Endodermal cell (in vitro differentiated cells): ENCODE measurements at places on chromosomes 3 and 15.

GRCh38 chr15:74307827-74308811 is 59.3 kb downstream of the CYP11A1 start:
- DNase-seq = peak; percentile 86

DNA sequence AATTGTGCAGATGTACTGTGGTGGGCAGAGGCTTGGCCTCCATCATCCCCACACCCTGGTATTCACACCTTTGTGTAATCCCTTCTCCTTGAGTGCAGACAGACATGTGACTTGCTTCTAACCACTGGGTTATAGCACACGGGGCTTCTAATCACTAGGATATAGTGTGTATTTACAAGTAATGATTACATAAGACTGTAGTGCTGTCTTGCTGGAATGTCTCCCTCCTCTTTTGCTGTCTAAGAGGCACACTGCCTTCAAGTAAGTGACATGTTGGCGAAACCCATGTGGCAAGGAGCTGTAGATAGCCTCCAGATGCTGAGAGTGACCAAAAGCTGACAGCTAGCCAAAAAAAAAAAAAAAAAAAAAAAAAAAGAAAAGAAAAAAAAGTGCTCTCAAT is 542.7 kb upstream of the MDFIC2 start:
- no peak for DNase-seq

GRCh38 chr15:92633001-92633400 is 22.6 kb downstream of the FAM174B start:
- no peak for DNase-seq

DNA sequence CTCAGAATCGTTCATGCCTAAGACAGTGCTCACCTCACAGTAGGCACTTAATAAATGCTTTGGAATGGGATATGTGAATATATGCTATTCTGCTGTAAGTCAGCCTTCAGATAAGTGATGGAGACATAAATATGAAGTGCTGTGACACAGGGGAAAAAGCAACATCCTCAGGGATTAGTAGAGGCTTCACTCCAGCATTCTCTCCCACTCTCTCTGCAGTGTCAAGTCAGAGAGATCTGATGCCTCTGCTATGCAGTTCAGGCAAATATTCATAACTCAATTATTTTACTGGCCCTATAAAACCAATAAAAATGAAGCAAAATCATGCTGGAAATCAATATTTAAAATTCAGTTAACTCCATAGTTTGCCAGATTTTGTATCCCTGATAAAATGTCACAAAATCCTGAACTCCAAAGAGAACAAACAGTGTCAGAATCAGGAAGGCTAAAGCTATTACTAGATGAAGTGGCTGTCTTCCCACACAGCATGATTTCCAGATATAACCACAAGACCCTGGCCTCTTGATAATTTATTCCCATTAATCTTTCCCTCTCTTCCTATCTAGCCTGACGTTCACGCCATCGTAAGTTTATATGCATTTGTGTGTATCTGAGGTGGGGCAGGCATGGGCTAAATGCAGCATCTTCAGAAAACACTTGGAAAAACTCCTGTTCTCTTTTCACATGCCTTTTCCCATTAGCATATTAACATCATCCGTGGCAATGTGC is 278.9 kb upstream of the ATP11B start:
- no peak for DNase-seq

GRCh38 chr3:112587336-112587735 is 25.5 kb downstream of the SLC35A5 start:
- no peak for DNase-seq

DNA sequence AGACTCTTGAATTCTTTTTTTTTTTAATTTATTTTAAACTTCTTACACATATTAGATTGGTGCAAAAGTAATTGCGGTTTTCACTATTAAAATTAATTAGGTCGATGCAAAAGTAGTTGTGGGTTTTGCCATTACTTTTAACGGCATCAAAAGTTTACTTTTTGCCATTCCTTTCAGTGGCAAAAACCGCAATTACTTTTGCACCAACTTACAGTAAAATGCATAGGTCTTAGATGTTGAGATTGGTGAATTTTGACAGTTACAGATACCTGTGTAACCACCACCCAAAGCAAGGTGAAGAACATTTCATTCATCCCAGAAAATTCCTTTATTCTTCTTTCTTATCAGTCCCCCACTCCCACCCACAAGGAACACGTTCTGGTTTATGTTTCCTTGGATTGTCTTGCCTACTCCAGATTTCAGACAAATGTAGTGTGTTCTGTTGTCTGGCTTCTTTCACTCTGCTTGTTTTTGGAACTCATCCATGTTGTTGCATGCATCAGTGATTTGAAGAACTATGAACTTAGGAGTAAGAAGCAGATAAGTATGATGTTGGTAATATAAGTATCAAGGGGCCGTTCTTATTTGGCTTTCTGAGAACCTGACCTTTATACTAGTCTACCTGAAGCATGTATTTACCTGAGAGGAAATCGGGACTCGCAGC is 198.4 kb upstream of the UBE2E1 start:
- no peak for DNase-seq

- DNase-seq = peak; percentile 73
Observed at GRCh38 chr3:184561913-184562877, 610 bp downstream of the EPHB3 start.

- DNase-seq = no peak
Observed at GRCh38 chr3:114449271-114450007, 155.6 kb downstream of the TIGIT start.

GRCh38 chr3:64501298-64501906 is 186.4 kb downstream of the ADAMTS9 start:
- DNase-seq = no peak

DNA sequence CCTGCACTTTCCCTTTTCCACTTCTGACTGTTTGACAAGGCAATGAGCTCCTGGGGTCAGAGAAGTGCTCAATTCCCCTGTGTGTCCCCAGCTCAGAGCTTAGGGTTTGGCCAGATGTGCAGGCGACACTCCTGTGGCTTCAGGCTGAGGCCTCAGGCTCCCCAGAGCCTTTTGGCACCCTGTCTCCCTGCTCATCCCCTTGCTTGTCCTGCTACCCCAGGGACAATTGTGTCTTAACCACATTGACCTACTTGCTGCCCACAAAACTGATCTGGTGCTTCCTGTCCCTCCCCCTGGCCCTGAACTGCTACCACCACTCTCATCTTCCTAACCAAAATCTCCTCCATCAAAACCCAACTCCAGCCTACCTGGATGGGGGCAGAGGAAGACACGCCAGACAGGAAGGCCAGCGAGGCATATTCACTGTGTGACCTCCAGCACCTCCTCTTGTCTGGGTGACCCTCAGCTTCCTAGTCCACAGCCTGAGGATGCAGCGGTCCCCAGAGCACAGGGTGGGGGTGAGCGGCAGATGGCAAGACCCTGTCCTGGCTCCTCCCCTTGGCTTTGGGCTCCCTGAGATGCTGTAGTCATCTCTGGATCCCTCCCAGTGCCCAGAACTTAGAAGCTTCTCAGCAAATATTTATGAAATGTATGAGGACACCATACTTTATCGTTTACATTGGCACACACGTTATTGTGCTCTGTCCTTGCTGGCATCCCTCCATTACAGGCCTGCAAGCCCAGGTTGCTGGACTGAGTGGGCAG is 98.9 kb upstream of the SLC6A6 start:
- DNase-seq = no peak

DNA sequence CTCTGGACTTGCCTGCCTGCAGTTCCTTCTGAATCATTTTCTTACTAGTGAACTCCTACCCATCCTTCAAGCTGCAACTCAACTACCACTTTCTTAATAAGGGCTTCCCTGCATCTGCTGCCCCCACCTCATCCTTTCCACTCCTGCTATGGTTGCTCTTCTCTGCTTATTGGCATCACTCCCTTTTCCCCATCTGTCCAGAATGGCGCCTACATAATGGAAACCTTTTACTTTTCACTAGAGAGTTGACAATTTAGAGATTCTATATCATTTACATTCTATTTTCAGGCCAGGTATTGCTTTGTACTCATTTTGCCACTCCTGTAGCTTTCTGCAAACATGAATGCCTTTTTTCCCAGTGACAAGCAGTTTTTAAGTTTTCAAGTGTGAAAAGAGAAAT is 1.9 kb upstream of the EPHA3 start:
- DNase-seq = no peak

GRCh38 chr15:99137877-99138276 is 33.0 kb downstream of the SYNM start:
- DNase-seq = peak; percentile 36

GRCh38 chr3:30012941-30013543 is 593.4 kb upstream of the TGFBR2 start:
- DNase-seq = peak; percentile 91

DNA sequence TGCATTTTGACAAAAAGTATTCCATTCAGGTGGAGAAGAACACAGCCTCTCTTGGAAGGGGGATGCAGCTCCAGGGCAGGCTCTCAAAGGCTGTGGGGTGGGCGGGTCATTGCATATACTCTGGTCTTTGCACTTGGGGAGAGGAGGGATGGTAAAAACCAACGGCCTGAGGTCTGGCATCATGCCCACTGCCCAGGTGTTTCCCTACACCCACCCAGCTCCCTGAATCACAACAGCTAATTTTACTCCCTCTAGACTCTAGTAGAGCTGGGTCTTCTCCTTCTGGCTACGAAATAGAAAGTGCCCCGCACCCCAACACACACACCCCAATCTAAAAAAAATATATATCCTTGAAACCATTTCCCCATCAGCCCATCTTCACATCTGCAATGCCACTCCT is 1.0 kb downstream of the MYLK start:
- DNase-seq = no peak

DNA sequence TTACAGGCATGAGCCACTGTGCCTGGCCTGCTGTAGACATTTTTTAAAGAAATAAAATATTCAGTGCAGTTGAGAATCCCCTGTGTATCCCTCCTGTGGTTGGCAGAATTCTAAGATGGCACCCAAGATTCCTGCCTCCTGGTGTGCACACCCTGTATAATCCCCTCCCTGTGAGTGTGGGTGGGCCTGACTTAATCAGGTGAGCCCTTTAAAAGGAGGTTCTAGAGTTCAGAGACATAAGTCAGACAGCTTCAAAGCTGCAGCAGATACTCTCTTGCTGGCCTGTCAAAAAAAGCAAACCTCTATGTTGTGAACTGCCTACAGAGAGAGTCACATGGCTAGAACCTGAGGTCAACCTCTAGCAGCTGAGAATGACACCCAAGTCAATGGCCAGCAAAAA is 7.0 kb upstream of the VIPR1 start:
- peak; percentile 10 for DNase-seq

DNA sequence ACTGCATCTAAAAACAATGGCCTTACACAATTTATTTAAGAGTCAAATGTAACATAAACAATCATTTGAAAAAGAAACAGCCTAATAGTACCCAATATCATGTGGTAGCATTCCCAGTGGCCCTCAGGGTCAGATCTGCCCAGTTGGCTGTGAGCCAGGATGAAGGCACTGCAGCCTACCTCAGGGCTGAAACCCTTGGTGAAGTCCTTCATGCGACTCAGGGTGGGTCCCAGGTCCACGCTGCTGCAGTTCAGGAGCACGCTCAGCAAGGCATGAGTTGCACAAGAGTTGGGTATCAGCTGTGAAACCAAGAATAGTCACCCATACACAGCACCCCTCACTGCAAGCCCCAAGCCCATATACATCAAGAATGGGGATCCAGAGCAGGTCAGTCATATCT is 37.1 kb downstream of the SEMA3G start:
- DNase-seq = no peak

DNA sequence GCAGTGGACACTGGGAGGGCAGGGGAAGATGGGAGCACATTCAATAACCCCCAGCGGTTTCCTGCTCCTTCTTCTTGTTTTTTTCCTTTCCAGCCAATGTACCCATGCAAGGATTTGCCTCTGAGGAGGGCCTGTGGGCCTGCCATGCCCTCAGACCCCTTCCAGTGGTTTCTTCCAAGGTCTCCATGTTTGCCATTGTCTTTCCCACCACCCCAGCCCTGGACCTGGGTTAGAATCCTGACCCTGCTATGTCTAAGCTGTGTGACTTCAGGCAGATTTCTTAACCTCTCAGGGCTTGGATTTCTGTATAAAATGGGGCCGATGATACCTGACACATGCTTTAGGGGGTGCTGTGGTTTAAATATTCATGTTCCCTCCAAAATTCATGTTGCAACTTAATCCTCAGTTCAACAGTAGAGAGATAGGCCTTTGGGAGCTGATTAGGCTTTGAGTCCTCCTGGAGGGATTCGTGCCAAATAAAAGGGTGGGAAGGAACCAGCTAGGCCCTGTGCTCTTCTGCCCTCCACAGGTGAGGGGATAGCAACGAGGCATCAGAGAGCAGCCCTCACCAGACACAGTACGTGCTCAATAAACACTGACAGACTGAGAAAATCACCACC is 46.3 kb upstream of the FLNB start:
- DNase-seq = peak; percentile 69

- peak; percentile 62 for DNase-seq
Observed at GRCh38 chr15:85125056-85125661, 143.5 kb downstream of the PDE8A start.

GRCh38 chr3:148006508-148006907 is 597.3 kb downstream of the ZIC1 start:
- peak; percentile 74 for DNase-seq
